ENCODE measurements at places on chromosomes 16 and 17.
A peak's percentile ranks its signal among the peaks of the same experiment; 100 is the strongest.

DNA sequence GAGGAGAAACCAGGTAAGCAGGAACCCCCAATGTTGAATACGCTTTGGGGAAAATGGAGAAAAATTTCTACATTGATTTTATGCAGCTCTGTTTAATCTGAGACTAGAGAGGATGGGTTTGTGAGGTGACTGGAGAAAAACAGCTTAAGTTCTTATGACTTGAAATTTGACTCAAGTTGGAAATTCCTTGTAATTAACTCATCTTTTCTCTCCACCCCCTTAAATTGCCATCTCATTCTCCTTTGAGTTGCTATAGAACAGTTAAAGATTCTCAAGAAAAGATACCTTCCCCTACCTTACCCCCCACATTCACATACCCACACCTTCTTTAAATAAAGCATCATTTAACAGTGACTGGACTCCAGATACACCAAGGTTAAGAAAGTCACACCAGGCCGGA lies 24.2 kb downstream of the ZNRF1 start:
- DNase-seq: no peak

- no peak for DNase-seq
These were observed 169.2 kb upstream of the TBX2 start for GRCh38 chr17:61230461-61230860.

DNA sequence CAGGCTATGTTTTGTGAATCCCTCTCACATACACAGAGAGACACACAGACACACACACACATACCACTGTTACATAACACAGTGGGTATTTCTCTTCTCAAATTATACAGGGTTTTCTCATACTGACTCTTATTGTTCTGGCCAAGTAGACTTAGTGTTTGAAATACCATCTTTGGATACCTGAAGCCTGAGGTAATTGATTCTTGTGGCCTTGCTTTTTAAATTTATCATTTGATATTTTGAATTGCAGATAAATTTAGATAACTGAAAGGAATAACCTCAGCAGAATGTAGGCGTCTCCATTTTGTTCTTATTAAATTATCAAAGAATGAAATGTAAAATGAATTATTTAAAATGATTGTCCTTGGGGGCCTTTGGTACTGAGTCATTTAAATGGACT lies 223.8 kb downstream of the LGALS9B start:
- DNase-seq: no peak

- DNase-seq: no peak
These were observed at the start of gene TRIM47 for GRCh38 chr17:75878174-75878998. TRIM47 (minus strand) TSS chr17:75878581; CDS start chr17:75878548, 33 bp downstream.

GRCh38 chr17:40551879-40552768 lies 13.1 kb downstream of the CCR7 start:
- DNase-seq: peak; percentile 12

DNA sequence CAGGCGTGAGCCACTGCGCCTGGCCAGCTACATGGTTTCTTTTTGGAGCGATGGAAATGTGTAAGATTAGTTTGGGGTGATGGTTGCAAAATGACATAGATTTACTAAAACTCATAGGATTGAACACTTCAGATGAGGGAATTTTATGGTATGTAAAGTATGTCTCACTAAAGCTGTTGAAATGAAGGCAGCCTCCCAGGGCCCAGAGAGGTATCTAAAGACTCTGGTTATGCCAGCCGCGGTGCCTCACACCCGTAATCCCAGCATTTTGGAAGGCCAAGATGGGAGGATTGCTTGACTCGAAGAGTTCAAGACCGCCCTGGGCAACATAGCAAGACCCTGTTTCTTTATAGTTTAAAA lies 254.9 kb downstream of the PARN start:
- DNase-seq: no peak

DNA sequence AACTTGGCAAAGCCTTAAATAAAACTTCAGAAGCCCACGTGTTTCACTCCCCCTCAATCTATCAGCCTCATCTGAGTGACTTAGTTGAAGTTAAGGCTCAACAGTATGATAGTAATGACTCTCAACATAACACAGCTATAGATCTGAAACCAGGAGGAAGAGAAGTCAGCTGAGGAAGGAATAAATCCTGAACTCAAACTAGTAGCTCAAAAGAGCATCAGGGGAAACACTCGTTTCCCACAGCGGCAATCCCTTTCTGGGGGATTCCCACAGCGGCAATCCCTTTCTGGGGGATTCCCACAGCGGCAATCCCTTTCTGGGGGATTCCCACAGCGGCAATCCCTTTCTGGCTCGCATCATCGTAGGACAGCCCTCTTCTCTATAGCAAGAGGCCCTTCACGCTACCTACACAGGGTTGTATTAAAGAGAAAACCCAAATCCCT lies 56.8 kb downstream of the ZZEF1 start:
- no peak for DNase-seq

DNA sequence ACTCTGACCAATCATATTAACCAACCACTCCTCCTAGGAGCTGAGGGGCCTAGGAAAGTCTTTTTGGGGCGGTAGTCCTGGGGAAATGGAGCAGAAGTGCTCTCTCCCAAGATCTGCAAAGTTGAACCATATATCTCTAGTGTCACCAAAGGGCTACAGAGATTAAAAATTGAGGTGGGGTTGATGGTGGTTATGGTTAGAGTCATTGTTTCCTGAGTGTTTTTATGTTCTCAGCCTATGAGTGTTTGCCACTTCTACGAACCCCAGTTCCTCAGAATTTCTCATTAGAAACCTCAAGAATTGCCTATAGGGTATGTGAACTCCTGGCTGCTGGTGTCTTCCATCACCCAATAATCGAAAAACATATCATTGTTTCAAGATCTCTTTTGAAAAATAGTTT lies 217.8 kb downstream of the CDRT15L2 start:
- DNase-seq: no peak

DNA sequence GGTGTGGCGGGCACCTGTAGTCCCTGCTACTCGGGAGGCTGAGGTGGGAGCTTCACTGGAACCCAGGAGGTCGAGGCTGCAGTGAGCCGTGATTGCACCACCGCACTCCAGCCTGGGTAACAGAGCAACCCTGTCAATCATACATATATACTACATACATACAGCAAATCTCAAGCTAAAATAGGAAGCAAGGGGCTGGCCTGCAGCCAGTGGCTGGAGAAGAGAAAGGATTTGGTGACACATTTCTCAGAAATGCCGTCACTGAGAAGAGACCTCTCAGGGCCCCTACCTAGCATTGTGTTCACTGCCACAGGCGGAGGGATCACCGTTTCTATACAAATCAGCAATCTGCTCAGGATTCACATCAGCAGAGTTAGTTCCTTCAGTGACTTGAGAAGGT lies 16.9 kb downstream of the NARF start:
- no peak for DNase-seq

GRCh38 chr16:851871-852270 lies 51.3 kb upstream of the GNG13 start:
- DNase-seq: no peak

GRCh38 chr16:54055191-54055590 lies 231.4 kb downstream of the IRX3 start:
- no peak for DNase-seq

- DNase-seq: no peak
These were observed 34.6 kb upstream of the CDH15 start for GRCh38 chr16:89136931-89137330.

DNA sequence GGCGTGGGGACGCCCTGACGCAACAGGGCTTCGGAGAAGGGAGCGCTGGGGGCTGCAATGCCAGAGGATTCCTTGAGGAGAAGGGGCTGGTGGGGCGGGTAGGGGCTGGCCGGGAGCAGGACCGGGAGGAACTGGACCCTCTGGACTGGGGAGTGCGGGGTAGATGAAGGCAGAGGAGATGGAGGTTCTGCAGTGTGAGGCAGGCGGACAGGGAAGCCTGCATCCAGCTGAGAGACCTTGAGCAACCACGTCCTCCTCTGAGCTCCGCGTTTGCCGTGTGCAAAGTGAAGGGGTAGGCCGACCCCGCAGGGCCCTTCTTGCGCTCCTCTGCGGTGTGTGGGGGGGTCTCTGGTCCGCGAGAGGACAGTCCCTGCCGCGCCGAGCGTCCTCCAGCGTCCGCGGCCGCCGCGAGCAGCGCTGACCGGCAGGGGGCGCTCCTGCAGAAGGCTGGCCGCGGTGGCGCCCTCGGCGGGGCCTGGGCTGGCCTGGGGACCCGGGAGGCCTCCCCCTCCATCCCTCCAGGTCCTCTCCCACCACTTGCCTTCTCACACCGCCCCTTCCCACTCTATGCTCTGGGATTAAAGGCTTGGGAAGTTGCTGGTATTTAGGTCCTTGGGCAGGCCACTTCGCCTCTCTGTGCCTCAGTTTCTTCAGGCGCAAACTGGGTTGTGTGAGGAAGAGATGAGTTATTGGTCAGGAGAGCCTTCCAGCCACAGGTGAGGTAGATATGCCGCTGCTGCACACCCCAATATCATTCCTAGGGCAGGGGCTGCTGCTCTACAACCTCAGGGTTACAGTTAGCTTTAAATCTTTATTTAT lies 9.6 kb upstream of the WNT9B start:
- peak; percentile 41 for DNase-seq

- DNase-seq: peak; percentile 80
These were observed 229.6 kb downstream of the MRTFB start for GRCh38 chr16:14300705-14301168.

- no peak for DNase-seq
These were observed 186.1 kb downstream of the MSI2 start for GRCh38 chr17:57442401-57442823.

- peak; percentile 43 for DNase-seq
These were observed 37.5 kb upstream of the CIBAR2 start for GRCh38 chr16:85149776-85150175.

GRCh38 chr17:81608082-81608481 lies 28.8 kb downstream of the NPLOC4 start:
- DNase-seq: no peak

DNA sequence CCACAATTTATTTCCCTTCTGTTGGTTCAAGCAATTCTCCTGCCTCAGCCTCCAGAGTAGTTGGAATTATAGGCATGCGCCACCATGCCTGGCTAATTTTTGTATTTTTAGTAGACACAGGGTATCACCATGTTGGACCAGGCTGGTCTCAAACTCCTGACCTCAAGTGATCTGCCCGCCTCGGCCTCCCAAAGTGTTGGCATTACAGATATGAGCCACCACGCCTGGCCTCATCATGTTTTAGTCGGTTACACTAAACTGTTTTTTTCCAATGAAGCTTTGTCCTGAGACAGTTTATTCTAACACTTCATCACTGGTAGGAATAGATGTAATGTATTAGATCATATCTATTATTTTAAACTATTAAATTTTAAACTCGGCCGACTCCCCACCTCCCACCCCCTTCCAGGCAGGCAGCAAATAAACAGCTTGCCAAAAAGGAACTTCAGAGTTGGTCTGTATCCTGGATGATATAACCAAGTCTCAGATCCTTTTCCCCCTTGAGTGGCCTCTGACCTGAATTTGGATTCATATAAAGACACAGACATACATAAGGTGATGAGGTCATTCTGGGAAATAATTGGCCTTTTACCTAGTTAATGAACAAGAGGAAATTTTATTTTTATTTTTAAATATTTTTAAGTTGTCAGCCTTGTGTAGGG lies 18.4 kb upstream of the CORO6 start:
- no peak for DNase-seq

DNA sequence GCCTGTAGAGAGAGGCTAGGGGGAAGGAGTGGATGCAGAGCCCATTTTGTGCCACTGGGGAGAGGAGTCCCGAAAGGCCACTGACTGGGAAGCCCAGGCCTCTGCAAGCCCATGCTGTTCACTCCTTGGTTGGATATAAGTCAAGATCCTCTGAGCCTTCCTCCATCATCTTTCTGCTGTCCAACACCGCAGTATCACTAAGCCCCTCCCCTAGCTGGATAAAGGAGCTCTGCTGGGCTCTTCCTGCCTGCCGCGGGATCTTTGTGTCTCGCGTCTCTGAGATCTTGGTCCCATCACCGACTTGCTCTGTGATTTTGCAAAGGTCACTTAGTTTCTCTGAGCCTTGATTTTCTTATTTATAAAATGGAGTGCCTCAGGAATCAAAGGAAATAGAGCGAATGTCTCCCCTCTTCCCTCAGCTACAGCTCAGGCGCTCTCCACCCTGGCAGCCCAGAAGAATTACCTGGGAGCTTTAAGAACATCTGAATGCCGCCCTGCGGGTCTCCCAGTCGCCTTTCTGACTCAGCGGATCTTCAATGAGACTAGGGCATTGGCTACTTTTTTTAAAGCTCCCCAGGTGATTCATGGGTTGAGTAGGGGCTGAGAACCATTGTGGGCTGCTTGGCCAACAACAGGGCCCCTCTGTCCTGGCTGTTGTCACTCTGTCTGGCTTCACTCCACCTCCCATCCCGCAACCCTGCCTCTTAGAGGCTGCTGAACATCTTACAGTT lies 25.2 kb upstream of the TMEM220 start:
- DNase-seq: no peak

GRCh38 chr16:29111421-29111820 lies 126.6 kb downstream of the LAT start:
- no peak for DNase-seq

- DNase-seq: no peak
These were observed 391.2 kb downstream of the CA10 start for GRCh38 chr17:51767287-51767686.

- no peak for DNase-seq
These were observed 250.0 kb downstream of the SOX9 start for GRCh38 chr17:72370819-72371218.

DNA sequence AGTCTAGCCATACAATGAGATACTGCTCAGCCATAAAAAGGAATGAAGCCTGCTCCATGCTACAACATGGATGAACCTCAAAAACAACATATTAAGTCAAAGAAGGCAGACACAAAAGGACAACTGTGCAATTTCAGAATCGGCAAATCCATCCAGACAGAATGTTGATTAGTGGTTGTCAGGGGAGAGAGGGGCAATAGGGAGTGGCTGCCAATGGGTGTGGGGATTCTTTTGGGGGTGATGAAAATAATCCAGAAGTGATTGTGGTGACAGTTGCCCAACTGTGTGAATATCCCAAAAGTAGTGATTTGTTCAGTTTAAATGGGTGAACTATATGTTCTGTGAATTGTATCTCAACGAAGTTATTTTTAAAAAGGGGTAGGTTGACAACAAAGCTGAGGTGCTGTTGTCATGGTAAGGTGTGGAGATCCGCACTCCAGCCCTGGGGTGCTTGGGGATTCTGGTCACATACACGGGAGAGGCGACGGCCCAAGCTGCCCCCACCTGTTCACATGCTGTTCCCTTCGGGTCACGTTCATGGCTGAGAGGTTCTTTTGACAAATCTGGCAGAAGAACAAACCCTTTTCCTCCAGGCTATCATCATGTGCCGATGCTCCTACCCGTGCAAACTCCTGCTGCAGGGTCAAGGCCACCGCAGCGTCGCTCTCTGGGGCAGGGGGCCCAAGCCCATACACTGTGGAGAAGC lies 9.6 kb downstream of the SLX4 start:
- no peak for DNase-seq

GRCh38 chr16:16007743-16008111 lies 58.3 kb downstream of the ABCC1 start:
- DNase-seq: no peak

- DNase-seq: no peak
These were observed 90.2 kb upstream of the CBX4 start for GRCh38 chr17:79929257-79930061.

- DNase-seq: no peak
These were observed 234.8 kb downstream of the GSG1L start for GRCh38 chr16:27828671-27829070.

All from BE2C (cell line).